ENCODE measurements at places on chromosomes 16 and 17. TPM values are rescaled to one million over a fixed set of nuclear protein-coding genes. Genes with fewer than 3 reads are reported as not detected.

OTOA gene
- 0.06 TPM for polyA plus RNA-seq

- no peak for DNase-seq
Measured at GRCh38 chr16:11141409-11142260, 114.4 kb downstream of the SOCS1 start.

GPR179 gene
- polyA plus RNA-seq, result 0.38 TPM

DNA sequence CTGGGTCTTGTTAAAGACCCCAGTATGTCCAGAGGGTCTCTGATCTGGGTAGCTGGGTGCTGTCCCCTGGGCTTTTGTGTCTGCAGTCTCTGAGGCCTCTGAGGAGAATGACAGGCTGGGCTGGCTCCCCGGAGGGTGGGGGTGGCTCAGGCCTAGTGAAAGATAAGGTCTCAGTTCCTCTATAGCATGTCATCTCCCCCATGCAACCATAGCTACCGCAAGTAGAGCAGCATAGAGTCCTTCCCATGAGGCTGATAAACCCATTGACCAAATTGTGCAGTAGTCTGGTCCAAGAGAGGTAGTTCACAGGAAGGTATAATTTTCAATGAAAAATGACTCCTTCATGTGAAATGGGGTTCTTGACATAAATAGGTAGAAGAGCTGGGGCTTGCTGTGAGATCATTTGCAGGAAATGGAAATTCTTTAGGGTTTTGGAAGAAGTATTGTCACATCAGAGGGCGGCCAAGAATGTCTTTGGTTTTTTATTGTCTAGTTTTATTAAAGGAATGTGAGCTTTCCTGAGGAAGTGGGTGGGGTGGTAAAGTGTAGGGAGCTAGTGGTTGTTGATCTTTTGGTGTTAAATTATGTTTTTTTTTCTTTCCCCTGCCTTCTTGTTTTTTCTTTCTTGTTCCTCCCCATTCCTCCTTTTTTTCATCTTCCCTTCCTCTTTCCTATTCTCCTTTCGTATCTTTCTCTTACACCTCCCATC, 21.0 kb downstream of the SLC7A6OS start:
- no peak for DNase-seq

- DNase-seq, result no peak
Measured at GRCh38 chr16:48381201-48381600, 4.0 kb downstream of the SIAH1 start.

GRCh38 chr16:5838071-5838470, 740.5 kb upstream of the EEF2KMT start:
- DNase-seq, result no peak

NUTF2 gene
- 120 TPM for polyA plus RNA-seq

DNA sequence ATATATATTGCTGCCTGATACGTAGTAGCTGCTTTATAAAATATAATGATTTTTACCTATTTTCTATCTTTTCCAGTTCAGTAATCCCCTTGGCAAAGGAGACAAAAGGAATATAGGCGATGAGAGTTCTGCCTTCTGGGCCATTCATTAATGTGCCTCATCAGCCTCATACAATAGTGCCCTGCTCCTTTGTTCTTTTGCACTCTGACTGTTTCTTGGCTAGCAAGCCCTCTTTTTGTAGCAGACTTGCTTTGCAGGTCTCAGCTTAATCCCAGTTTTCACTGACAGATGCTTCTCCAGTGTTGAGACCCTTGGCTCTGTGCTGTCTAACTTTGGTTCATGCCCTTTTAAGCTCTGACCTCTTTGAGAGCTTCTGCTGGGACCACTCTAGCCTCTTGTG, 10.4 kb downstream of the HSD17B2 start:
- DNase-seq, result no peak

PLXDC1 gene
- polyA plus RNA-seq, result 5.0 TPM

DNA sequence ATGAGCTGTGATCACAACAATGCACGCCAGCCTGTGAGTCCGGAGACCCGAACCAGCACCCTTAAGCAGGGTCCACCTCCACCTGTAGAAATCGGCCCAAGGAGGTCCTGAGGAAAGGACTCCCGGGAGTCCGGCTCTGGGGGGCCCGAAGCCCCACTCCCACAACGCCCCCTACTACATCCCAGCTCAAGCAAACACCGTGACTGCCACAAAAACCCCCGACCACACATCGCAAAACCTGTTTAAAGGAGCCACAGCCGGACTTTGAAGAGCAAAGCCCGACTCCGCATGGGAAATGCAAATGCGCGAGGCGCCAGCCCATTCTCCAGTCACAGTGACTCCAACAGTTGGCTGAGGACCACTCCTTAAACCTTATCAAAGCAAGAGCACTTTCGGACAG, 682.4 kb downstream of the KCNJ18 start:
- DNase-seq, result no peak

Measured in forelimb muscle (tissue), 1 donor.